ENCODE measurements at places on chromosomes 2 and 18. TPM values are rescaled to one million over a fixed set of nuclear protein-coding genes. Genes with fewer than 3 reads are reported as not detected.

GRCh38 chr2:207066791-207067460 lies 98.8 kb downstream of the KLF7 start:
- DNase-seq, result no peak

The UNC80 gene
- 0.38 TPM for total RNA-seq

DNA sequence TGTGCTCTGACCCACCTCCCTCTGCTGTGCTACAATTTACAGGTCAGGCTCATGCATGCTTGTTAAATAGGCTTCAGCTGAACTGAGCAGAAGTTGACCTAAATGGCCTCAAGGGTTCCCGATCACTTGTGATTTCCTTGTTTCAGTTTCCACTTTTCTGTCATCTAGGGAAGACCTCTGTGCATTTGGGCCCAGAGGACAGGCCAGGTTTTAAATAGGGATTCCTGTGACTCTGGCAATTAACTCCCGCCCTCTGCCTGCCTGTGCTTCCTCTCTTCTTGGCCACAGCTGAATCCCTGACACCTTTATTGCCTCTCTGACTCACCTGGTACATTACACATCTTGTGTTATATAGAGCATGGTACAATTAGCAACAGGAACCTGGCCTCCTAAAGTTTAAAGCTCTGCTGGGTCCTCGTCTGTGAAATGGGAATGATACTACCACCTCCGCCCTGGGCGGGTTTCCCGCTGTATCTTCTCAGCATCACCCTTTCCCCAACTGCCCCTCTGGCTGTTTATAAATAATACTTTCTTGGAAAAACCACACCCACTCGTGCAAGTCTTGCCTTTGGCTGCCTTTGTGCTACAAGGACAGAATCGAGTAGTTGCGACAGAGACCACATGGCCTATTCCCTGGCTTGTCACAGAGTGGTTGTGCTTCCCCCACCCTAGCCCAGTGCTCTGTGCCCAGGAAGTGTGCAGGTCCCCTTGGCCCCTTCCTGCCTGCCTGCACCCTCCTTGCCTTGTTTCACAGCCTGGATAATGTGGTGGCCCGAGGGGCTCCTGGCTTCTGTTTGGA lies 7.9 kb downstream of the CABLES1 start:
- no peak for DNase-seq

- no peak for DNase-seq
These were observed 325.8 kb downstream of the CCDC178 start for GRCh38 chr18:33114749-33115148.

The RASGRP3 gene
- 184 TPM for total RNA-seq

All from dermis microvascular lymphatic vessel endothelial cell (primary cell).